T-helper 2 cell (primary cell): ENCODE measurements at places on chromosomes 4 and X.

GRCh38 chr4:86484241-86484640 lies 109.9 kb upstream of the PTPN13 start:
- no peak for DNase-seq

DNA sequence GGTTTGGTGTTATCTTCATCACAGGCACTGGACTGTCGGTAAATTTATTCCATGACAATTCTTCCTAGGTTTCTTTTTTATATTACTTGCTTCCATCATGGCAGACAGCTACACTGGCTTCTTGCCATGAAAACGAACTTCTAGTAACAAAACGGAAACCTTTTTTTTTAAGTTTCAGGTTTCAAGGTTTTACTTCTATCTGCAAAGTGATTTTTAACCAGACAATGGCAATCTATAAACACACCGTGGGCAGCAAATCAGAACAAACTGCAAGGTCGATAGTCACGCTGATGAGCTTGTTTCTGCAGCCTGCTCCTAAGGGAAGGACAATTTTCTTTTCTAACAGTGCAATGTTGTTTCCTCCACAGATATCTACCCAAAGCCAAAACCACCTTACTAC lies 29.9 kb downstream of the XG start:
- DNase-seq, result peak; percentile 13

DNA sequence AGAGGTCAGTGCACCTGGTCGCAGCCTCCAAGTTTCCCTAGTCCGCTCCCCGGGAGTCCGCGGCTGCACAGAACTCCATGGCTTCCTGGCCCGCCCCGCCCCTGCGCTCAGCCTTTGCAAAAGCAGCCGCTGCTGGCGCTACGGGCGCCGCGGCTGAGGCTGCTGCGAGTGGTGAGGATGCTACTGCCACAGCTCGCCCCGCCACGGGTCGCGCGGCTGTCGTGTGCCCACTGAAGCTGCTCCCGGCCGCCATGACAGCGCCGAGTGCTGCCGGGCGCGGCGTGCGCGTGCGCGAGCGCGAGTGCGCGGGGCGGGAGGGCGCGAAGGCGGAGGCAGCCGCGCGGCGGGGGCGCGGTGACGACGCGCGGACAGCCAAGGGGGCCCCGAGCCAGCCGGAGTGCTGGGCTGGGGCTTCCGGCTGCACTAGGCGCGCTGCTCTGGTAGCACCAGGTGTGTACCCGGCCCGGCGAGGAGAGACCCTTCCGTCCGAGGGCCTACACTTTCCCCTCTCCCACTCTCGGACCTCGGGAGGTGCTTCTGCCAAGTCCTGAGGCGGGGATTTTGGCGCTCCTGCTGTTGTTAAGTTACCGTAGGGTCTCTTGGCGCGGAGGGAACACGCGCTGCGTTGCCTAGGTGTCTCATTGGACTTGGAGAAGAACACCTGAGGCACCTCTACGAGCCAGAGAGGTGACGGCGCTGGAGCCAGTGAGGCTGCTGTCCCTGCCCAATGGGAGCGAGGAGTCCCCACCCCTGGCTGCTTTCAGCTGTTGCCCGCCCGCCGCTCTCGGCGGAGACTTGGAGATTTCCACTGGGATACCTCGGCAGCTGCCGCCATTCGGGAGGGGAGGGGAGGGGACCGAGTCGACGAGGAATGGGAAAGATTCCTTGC lies 619 bp upstream of the LRBA start:
- peak; percentile 69 for DNase-seq

DNA sequence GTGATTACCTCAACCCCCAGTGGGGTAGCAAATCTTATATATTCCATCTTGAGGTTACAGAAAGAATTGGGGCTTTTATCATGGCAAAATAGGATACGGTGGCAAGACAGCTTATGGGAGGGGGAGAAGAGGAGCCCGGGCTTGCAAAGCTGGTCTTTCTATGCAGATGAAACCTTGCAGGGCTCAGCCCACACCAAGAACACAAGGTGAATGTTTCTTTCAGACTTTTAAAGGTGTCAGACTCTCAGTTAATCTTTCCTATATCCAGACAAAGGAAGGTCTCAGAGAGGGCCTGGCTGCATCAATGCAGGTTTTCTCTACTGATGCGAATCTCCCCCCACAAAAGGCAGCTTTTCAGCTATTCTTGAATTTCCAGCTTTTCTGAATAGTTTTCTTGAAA lies 59.9 kb upstream of the WDR17 start:
- DNase-seq, result no peak

- DNase-seq, result no peak
Measured at GRCh38 chrX:125492439-125492838, 172.8 kb downstream of the TEX13C start.

DNA sequence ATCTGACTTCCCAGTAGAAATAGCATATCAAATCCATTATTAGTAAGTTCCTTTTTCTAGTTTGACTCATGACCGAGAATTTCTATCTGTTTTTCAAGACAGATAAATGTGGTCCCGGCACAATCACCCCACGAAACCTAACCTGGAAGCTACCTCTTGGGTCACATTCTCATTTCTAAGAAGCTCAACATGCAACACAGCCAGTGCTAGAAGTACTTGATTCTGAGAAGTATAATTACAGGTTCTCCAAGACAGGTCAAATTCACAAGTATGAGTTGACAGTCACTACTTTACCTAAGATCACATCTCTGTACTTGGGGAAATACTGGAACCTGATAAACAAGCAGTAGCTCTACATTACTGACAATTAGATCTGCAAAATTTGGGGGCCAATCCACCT lies 54.0 kb upstream of the PLAC1 start:
- no peak for DNase-seq

DNA sequence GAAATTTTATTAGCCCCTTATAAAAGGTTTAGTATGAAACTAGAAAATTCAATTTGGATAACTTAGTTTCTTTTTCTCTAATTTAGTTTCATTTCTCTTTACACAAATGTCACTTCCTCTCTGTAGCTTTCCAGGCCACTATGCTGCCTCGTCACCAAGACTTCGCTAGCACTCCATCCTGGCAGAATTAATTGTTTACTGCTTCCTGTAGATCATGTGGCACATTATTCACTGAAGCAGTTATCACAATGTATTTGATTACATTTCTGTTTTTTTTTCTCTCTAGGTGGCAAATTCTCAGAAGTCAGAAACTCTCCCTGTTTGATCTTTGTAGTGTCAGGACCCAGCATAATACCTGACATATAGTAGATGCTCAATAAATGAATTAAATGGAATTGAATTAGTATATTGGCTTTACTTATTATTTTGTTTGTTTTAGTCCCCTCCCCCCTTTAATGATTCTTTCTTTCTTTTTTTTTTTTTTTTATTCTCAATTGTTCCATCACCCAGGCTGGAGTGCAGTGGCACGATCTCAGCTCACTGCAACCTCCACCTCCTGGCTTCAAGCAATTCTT lies 9.3 kb upstream of the SAT1 start:
- peak; percentile 24 for DNase-seq

DNA sequence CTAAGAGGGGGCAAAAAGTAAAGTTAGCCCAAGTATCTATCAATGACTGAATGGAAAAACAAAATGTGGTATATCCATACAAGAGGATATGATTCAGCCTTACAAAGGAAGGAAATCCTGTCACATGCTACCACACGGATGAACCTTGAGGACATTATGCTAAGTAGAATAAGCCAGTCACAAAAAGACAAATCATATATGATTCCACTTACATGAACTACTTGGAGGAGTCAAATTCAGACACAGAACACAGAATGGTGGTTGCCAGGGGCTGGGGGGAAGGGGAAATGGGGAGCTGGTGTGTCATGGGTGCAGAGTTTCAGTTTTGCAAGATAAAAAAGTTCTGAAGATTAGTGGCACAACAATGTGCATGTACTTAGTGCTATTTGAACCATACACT lies 101.8 kb downstream of the SH3KBP1 start:
- peak; percentile 43 for DNase-seq

GRCh38 chrX:34063616-34064015 lies 68.5 kb downstream of the FAM47A start:
- DNase-seq, result no peak

DNA sequence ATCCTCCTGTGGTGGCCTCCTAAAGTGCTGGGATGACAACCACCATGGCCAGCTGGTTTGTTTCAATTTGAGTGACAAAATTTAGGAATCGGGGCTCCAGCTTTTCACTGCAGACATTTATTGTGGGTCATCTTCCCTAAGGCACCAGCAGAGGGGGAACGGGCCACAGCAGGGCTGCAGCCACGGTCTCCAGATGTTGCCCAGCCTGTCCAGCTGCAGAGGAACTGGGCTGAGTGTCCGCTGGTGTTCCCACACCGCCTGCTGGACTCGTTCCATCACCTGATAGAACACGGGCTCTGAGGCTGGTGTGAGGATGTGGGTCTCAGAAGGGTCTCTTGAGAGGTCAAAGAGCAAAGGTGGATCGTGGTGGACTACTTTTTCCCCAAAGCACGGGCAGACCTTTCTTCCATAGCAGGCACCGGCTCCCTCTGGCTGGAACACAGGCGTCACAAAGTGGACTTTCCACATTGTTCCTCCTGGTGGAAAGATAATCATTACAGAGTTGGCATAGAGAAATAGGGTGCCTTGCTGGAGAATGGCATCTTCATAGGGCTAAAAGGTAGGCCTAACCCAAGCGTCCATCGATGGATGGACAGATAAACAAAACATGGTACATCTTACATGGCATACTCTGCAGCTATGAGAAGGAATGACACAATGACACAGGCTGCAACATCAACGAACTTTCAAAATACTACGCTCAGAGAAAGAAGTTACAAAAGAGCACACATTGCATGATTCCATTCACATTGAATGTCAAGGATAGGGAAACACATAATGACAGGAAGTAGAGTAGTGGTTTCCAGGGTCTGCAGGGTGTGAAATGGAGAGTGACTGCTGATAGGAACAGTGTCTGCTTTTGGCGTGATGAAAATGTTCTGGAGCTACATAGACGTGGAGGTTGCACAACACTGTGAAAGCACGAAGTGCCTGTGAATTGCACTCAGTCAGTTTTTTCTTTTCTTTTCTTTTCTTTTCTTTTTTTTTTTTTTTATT lies 5.9 kb upstream of the ARSD start:
- DNase-seq, result no peak

- DNase-seq, result no peak
Measured at GRCh38 chr4:102632241-102633065, 128.3 kb downstream of the MANBA start.

DNA sequence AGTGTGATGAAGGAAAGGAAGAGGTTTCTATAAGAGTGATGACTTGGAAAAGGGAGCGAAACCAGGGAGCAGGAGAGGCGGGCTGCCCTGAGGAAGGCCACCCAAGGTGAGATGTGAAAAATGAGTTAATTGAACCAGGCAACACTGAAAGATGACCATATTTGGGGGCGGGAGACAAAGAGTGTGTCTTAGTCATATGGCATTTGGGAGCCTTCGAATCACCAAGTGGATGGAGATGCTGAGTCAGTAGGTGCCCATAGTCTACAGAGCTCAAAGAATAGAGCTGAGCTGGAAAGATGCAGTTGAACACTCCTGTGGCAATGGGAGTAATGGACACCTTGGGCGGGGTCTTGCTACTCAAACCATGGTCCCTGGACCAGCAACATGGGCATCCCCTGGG lies 8.3 kb upstream of the TLR8 start:
- no peak for DNase-seq

- DNase-seq, result no peak
Measured at GRCh38 chrX:109654516-109655109, 29.6 kb upstream of the KCNE5 start.

GRCh38 chr4:108662629-108663028 lies 12.2 kb downstream of the OSTC start:
- no peak for DNase-seq

DNA sequence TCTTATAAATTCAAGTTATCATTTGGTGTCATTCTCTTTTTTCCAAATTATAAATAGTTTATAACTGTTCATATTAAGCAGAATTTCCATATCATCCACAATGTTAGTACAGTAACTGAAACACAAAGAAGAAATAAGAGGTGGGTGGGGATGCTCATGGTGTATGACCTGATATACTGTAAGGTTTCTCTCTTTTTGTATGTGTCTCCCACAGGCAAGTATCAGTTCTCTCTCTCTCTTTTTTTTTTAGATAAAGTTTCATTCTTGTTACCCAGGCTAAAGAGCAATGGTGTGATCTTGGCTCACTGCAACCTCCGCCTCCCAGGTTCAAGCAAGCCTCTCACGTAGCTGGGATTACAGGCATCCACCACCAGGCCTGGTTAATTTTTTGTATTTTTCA lies 43.7 kb upstream of the UGT2A3 start:
- no peak for DNase-seq

GRCh38 chr4:38752941-38753806 lies 29.6 kb downstream of the TLR10 start:
- DNase-seq, result peak; percentile 19

GRCh38 chrX:10415306-10416001 lies 204.9 kb downstream of the MID1 start:
- DNase-seq, result no peak

DNA sequence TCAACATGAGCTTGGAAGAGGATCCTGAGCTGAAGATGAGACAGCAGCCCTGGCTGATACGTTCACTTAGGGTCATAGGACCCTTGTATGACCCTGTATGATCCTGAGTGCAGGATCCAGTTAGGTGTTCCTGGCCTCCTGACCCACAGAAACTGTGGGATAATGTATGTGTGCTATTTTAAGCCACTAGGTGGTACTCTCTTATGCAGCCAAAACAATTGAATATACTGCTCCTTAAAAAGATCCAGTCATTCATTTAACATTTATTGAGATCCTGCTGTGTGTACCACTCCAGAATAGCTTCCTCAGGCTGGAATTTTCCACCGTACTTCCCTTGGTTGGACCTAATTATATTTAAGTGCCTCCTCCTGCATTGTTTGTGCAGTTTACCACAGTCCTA lies 167.1 kb downstream of the AMELX start:
- DNase-seq, result no peak

DNA sequence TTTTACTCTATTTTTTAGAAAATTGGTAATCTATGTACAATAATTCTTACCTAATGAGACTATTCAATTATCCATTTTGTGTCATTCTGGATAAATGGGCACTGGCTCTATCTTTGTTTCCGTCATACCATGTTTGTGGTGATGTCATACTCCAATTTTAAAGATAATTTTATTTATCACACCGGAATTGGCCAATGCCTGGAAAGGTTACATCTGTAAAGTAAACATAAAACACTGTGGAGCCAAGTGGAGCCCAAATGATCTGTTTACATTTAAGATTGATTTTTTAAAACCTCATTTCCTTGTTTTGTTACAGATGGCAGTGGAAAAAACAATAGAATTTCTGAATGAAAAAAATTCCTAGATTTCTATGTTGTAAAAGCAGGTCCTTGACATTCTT lies 120.2 kb upstream of the GPRIN3 start:
- DNase-seq, result no peak

- DNase-seq, result no peak
Measured at GRCh38 chr4:168588916-168589531, 92.2 kb downstream of the PALLD start.

DNA sequence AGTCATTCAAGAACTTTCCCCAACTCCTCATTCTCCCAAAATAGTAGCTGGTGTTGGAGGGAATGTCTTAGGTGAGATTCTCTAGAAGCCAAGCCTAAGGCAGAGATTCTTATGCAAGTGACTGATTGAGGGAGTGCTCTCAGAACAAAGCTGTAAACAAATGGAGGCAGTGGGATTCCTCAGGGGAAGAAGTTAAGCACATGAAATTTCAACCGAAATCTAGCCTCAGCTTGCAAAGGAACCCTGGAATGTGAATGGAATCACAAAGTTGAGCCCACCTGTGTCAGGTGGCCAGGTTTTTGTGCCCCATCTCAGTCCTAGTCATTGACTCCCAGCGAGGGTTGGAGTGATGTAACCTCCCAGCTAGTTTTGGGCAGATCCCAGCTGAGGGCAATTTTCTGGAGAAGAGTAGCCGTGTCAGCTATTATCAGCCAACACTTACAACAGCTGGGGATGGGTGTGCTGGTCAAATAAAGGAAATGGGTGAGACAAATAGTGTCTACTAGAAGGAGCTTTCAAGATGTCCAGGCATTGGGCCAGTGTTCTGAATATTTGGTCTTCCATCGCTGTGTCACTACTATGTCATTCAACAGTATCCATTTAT lies 29.7 kb upstream of the FGF2 start:
- no peak for DNase-seq
